ENCODE measurements at places on chromosomes 6 and 20. TPM values are rescaled to one million over a fixed set of nuclear protein-coding genes. Genes with fewer than 3 reads are reported as not detected.

The IPCEF1 gene
- 0.28 TPM for total RNA-seq

The CFB gene
- total RNA-seq: 5.6 TPM

The CARMIL1 gene
- 4.0 TPM for total RNA-seq

The GHRH gene
- not detected for total RNA-seq

The EFCAB8 gene
- total RNA-seq: 1.1 TPM

The BACH2 gene
- 1.6 TPM for total RNA-seq

- no peak overlapping the region for H3K27ac ChIP-seq
- 0 out of 2 replicates have a peak, but pooled peaks cover 6% of the 10 kb centered on the region for H3K4me1 ChIP-seq
- H3K36me3 ChIP-seq: no peaks in the 10 kb centered on the region
- DNase-seq: no peak
- no peak overlapping the region for H3K4me3 ChIP-seq
Measured at GRCh38 chr6:44133003-44133931, 5.9 kb downstream of the TMEM63B start.

DNA sequence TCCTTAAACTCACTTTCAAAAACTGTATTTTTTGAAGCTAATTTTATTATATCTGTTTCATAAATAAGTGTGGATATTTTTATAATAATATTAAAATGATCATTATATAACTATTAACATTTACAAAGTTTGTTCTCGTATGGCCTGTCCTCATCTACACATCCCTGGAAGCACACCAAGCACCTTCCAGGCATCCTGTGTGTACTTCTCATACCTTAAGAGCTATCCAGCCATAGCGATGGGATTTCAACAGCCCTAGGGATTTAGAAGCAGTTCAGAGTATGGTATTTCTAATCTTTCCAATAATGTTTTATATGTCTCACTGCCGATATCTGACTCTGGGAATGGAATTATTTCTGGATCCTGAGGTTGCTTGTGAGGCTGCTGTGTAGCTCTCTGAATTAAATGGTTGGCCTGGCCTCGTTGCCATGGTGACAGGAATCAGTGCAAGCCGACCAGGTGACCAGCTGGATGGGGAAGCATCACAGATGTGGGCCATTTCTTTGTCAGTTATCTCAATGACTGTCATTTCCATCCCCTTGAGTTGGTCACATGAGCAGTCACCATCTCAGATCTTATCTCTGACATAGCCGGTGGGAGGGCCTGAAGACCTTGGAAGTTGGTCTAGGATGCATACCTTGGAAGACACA is 265.2 kb upstream of the RIN2 start:
- H3K4me1 ChIP-seq: no peaks in the 10 kb centered on the region
- H3K27me3 ChIP-seq: peaks cover 4% of the 10 kb centered on the region
- no peak overlapping the region for H3K4me3 ChIP-seq
- DNase-seq: no peak
- no peaks in the 10 kb centered on the region for H3K36me3 ChIP-seq
- H3K27ac ChIP-seq: no peak overlapping the region

DNA sequence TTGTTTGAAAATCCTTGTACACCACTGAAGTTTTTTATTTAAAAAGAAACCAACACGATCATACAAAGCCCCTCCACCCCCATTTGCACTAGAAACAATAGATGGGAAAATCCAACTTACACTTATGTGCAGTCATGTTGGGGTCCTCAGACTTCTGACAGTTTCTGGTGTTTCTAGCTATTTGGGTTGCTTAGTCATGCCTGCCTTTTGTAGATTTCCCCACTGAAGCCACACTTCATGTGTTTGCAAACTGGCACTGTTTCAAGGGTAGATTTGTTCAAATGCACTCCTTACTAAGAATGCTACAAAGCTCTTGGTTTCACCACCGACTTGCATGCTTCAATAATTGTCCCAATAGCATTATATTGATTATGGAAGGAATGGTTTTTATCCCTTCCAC is 1.5 kb downstream of the SH3BGRL2 start:
- H3K27me3 ChIP-seq: peaks cover 16% of the 10 kb centered on the region
- H3K4me3 ChIP-seq: no peak overlapping the region
- peaks cover 6% of the 10 kb centered on the region for H3K4me1 ChIP-seq
- H3K27ac ChIP-seq: no peak overlapping the region
- no peaks in the 10 kb centered on the region for H3K36me3 ChIP-seq

- H3K4me1 ChIP-seq: no peaks in the 10 kb centered on the region
- no peaks in the 10 kb centered on the region for H3K36me3 ChIP-seq
- DNase-seq: no peak
- no peaks in the 10 kb centered on the region for H3K27me3 ChIP-seq
Measured at GRCh38 chr20:611843-612185, 1.7 kb upstream of the TCF15 start.

DNA sequence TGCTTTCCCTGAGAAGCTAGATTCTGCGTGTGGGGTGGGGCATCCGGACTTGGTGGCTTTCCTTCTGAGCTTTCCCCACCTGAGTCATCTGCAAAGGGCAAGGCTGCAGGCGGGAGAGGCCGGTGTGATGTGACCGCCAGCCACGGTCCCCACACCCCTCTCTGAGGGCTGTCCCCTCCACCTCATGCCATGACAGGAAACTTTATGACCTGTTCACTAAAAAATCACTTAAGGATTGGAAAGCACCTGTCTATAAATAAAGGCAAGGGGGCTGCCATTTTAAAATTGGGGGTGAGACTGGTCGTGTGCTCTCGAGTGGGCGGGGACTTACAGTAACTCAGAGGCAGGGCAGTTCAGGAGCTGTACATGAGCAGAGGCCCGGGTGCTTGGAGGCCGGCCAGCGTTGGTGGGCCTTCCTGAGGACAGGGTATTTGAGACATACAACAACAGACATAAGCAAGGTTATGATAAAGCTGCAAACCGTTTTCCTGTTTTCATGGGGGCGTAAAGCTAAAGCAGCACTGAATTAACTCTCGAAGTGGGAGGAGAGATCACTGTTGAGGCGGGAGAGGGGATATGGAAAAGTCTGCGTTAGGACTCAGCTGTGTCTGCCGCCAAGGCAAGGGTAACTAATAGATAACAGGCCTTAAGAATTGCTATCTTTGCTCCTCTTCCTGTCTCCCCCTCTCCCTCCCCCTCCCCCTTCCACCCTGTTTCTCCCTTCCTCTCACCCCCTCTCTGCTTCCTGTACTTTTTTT is 16.1 kb upstream of the SERPINB1 start:
- H3K36me3 ChIP-seq: no peaks in the 10 kb centered on the region
- peak overlapping the region; percentile 87 for H3K27ac ChIP-seq
- H3K4me3 ChIP-seq: peak overlapping the region; percentile 10
- H3K4me1 ChIP-seq: peaks cover 45% of the 10 kb centered on the region

- H3K4me3 ChIP-seq: no peak overlapping the region
- H3K27me3 ChIP-seq: no peaks in the 10 kb centered on the region
- no peak overlapping the region for H3K27ac ChIP-seq
- DNase-seq: no peak
- H3K4me1 ChIP-seq: peaks cover 14% of the 10 kb centered on the region
Measured at GRCh38 chr6:11002176-11002575, 41.9 kb downstream of the ELOVL2 start.
